ENCODE measurements at places on chromosomes 12 and 14. TPM values are rescaled to one million over a fixed set of nuclear protein-coding genes. Genes with fewer than 3 reads are reported as not detected.

Gene GLS2
- 12.2 TPM for total RNA-seq

Gene CLEC4A
- total RNA-seq, result 1.2 TPM

Gene CDC42BPB
- 7.5 TPM for total RNA-seq

Gene COL2A1
- not detected for total RNA-seq

Gene DPPA3
- not detected for total RNA-seq

Gene TDRD9
- 0.28 TPM for total RNA-seq

Gene NEMP1
- total RNA-seq, result 27.2 TPM

Gene DUSP6
- 1.9 TPM for total RNA-seq

Gene PDZRN4
- total RNA-seq, result not detected

Gene ARHGDIB
- total RNA-seq, result 768 TPM

Gene UNG
- total RNA-seq, result 18.5 TPM

Gene ANO4
- not detected for total RNA-seq

Gene BDKRB2
- total RNA-seq, result not detected

Gene NOVA1
- total RNA-seq, result not detected

Gene ABHD12B
- not detected for total RNA-seq

Gene ANG
- 1.3 TPM for total RNA-seq

Gene DEPDC4
- 1.4 TPM for total RNA-seq

Gene TEX22
- 7.5 TPM for total RNA-seq

Gene KCNH5
- total RNA-seq, result not detected

Gene FOXA1
- not detected for total RNA-seq

Gene ZBTB1
- 107 TPM for total RNA-seq

Gene ARHGAP9
- total RNA-seq, result 266 TPM

Gene ZNF705A
- not detected for total RNA-seq

Gene PTPRR
- total RNA-seq, result not detected

Gene SYCP3
- 0.28 TPM for total RNA-seq

Gene CFAP251
- total RNA-seq, result 0.23 TPM

Gene MOK
- 1.3 TPM for total RNA-seq

Gene TRPV4
- 0.17 TPM for total RNA-seq

Gene REM2
- 4.4 TPM for total RNA-seq

Gene MOAP1
- 39.0 TPM for total RNA-seq

Gene LMNTD1
- total RNA-seq, result not detected

Gene TSHR
- 0.30 TPM for total RNA-seq

Gene ARL1
- total RNA-seq, result 37.9 TPM

Gene PAH
- not detected for total RNA-seq

Gene STXBP6
- not detected for total RNA-seq

Gene RNASE7
- total RNA-seq, result not detected

Gene ZCRB1
- total RNA-seq, result 27.1 TPM

Gene ANP32D
- total RNA-seq, result not detected

Gene KRT83
- total RNA-seq, result not detected

Gene NTF3
- not detected for total RNA-seq

Gene HSPB8
- total RNA-seq, result not detected

Gene STAC3
- total RNA-seq, result 3.0 TPM

Gene MAP3K9
- 6.4 TPM for total RNA-seq

Gene DYRK4
- total RNA-seq, result 15.6 TPM

Gene ADAMTS20
- total RNA-seq, result not detected

Gene POLE
- 75.4 TPM for total RNA-seq

Gene RAB2B
- total RNA-seq, result 30.4 TPM

Gene ESPL1
- 0.55 TPM for total RNA-seq

Gene KRT80
- total RNA-seq, result not detected

Gene A2ML1
- not detected for total RNA-seq

Gene OTX2
- not detected for total RNA-seq

Gene PMCH
- total RNA-seq, result not detected

Gene KRT6B
- not detected for total RNA-seq

Gene ATN1
- 32.2 TPM for total RNA-seq

Gene SYT1
- total RNA-seq, result not detected

Gene CLSTN3
- 58.5 TPM for total RNA-seq

Gene MDGA2
- total RNA-seq, result not detected
